ENCODE measurements at places on chromosomes 12 and 14.

GRCh38 chr12:132614861-132615578 lies 3.6 kb upstream of the P2RX2 start:
- DNase-seq, result peak; percentile 57

DNA sequence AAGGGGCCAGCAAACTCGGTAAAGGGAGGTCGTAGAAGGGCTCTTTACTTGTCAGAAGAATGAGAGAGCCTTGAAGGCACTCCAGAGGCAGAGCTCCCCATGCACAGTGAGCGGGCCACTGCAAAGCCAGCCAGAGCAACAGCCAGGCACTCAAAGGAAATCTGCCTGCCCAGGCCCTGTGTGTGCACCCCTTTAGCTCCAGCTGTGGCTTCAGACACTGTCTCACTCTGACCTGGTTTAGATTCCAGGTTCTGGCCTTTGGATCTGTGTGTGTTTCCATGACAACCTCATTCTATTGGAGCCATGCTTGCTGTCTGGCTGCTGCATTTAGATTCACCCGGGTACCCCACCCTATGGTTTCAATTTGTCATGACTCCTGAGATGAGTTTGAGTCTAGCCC lies 170.3 kb downstream of the CAPZA3 start:
- no peak for DNase-seq

DNA sequence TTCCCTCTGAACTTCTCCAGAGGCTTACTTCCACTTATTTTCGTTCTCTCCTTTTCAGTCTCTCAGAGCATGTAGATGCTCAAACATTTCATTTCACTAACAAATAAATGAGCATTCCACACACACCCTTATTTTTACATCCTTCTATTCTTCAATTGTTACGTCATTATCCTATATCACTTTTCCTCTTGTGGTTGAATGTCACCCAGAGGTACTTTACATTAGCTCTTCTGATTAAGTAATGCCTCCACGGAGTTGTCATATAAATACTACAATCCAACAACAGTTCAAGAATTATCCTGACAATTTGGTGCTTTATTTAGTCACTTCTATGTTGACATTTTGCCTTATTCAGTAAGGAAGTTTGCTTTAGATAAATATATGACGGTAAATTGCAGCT lies 18.4 kb downstream of the FAR2 start:
- no peak for DNase-seq

DNA sequence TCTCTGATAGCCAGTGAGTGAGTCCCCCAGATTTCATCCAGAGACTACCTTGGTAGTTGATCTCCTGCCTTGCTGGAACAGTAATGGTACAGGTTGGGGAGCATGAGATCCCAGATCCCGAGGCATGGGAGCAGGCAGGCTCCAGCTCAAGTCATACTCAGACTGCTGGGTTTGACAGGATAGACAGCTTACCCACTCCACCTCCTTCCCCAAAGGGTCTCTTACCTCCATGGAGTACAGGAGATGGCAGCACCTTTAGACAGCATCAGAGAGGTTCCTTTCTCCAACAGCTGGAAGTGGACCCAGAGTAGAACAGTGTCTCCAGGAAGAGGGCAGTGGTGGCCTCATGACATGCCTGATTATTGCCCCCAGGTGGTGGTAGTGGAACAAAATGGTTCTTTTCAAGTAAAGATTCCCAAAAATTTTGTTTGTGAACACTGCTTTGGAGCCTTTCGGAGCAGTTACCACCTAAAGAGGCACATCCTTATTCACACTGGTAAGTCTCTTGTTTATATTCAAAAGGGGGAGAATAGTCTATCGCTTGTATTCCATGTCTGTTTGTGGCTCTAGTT lies 4.9 kb upstream of the CSAD start:
- no peak for DNase-seq

DNA sequence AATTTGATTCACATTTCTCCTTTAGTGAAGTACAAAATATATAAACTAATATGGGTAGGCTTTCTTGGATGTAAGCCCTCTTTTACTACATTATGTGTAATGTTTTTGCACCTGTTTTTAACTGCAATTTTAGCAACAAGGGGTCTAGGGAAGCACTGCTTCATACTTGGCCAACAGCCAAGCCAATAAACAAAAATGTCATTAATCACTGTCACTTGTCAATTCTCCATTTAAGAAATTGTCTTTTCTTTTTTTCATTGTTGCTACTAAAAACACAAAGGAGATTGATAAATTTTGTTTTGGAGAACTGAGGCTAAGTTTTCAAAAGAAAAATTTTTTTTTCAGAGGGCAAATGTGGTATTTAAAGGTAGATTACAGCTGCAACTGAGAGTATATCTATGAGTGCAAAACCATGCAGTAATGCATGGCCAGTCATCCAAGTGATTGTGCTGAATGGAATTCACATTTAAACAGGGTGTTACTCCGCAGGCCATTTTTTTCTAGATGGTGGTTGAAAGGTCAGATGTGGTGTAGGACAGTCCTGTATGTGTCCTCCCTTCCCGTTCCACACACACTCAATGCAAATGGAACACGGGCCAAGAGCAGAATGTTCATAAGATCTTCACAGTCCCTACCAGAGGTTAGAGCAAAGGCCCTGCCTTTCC lies 503.0 kb upstream of the LMO3 start:
- DNase-seq, result no peak

GRCh38 chr12:69157023-69157655 lies 82.2 kb upstream of the CPSF6 start:
- peak; percentile 75 for DNase-seq

DNA sequence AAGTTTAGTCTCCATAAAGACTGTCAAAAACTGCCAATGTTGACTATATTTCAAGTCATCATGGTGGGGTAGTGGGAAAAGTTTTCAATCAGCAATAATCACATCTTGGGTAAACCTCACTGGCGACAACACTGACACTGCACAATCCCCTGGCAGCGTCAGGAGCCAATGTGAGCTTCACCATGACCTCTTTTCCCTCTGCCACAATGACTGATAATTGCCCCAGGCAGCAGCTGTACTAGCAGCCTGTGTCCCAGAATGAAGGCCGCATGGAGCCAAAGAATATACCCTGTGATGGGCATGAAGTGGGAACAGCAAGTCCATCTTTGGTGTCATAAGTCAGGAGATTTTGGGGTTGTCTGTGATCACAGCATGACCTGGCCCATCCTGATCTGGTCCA lies 5.3 kb downstream of the MMAB start:
- no peak for DNase-seq

- no peak for DNase-seq
Measured at GRCh38 chr12:117497407-117497806, 136.0 kb upstream of the NOS1 start.

DNA sequence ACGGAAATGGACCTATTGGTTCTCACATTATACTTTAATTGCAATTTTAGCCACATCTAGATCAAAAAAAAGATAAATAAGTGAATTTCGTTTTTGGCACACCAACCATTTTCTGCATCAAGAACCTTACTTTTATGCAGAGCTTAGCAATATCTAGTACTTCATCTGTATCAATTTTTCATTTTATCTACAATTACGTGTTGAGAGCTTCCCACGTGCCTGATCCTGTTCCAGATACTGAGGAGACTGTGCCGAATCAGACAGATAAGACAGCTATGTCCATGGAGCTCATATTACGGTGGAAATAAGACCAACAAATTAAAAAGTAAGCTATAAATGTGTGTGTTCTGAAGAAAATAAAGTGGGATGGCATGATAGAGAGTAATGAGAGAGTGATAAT lies 101.6 kb downstream of the MGAT4C start:
- DNase-seq, result no peak

DNA sequence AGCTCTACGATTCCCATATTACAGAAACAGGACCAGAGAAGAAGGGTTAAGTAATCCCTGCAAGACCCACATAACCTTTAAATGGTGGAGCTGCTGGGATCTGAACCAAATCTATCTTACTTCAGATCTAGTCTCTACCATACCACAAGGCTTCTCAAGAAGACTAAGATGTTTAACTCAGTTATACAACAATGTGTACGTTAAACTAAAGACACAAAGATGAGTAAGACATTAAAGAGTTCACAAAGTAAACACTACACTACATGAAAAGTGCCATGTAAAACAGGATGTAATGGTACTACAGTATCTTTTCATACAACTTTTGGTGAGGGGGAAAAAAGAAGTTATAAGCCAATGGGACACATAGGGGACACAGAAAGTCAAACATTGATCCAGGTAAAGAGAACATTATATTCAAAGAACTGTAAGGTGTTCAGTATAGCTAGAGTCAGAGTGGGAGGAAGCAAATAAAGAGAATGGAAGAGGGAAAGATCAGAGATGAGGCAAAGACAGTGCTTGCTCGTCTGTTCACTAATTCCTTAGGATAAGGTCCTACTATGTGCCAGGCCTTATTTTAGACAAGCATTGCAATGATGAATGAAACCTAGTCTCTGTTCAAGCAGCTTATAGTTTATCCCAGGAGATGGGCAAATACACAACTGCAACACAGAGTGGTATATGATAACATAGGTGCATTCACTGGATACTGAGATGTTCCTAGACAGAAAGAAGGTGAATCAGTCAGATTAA lies 7.7 kb downstream of the TMED10 start:
- no peak for DNase-seq
